ENCODE measurements at places on chromosomes 2 and 18.

DNA sequence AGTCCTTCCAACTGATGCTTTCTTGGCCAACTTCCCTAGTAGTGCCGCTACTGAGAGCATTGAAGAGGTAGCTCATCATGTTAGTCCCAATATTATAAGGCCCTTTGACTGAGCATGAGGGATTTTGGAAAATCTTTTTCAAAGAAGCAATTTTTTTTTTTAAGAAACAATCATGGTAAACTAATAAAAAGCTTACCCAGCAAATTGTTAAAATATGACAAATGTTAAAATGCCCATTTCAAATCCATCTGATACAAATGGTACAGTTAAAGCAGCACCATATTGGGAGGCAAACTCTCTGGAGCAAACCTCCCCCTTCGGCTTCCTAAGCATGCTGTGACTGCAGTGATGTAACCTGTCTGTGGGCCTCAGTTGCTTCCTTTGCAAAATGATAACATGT lies 135.6 kb downstream of the RTN4 start:
- no peak for DNase-seq

DNA sequence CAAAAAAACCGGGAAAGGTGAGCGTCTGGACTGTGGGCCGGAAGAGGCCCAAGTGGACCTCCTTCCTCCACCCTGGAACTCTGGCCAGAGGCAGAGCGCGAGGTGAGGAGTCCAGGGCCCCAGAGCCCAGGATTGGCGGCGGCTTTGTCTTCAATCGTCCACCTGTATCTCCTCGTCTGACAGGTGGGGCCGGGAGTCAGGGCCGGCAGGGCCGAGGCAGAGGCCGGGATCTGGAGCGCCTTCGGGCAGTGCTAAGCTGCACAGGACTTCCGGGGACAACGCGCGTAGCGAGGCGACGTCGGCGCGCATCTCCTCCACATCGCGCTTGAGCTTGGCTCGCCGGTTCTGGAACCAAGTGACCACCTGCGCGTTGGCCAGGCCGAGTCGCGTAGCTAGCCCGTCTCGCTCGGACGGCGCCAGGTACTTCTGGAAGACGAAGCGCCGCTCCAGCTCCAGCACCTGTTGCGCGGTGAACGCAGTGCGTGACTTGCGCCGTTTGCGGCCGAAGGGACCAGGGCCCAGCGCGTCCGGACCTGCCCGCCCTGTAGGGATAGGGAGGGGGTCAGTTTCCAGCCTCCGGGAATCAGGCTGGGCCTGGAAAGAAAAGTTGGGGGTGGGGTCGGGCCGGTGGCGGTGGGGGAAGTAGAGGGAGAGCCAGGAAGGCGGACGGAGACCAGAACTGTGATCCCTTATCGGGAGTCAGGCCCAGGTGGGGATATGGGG lies 1.5 kb downstream of the LBX2 start:
- no peak for DNase-seq

DNA sequence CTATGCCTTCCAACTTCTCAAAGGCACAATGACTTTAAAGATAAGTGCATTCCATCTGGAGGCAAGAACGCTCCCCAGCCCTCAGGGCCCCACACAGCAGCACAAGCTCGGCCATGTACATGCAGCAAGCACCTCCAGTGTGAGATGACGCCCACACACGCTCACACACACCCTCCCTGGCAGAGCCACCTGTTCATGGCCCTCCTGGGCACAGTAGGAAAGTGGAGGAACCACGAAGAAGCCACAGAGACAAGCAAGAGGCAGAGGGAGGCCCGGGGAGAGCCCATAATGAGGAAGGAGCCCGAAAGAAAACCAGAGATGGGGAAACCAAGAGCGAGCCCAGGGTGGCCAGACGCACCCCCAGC lies 21.7 kb downstream of the BIN1 start:
- no peak for DNase-seq

DNA sequence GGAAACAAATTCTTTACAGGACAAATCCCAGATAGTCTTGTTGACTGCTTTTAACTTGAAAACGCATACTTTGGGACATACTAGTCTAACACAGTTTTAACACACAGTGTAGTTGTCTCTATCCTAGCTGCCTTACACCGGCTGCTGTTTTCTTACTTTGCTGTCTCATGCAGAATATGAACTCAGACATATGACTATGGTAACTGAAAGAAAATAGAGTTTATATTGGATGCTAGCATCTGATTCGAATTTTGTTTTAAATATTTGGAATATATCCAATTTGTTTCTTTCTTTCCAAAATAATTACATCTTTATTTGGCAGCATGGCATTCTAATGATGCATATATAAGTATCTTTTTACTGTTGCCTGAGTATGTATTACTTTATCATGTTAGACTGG lies 69.8 kb downstream of the ANKRD12 start:
- DNase-seq, result no peak

Data from iPS DF 6.9 (cell line).